ENCODE measurements at places on chromosomes 1 and 21. TPM values are rescaled to one million over a fixed set of nuclear protein-coding genes. Genes with fewer than 3 reads are reported as not detected.

Gene KISS1
- total RNA-seq: 1.0 TPM

Gene PRMT6
- total RNA-seq: not detected

Gene NVL
- total RNA-seq: 19.4 TPM

Gene MCOLN2
- total RNA-seq: 2.7 TPM

Data from A549 treated with CpdA at 1 μM for 4 hours (cell line).